ENCODE measurements at places on chromosomes 4 and X.
A peak's percentile ranks its signal among the peaks of the same experiment; 100 is the strongest.

GRCh38 chrX:135985157-135985972 is at the start of gene SLC9A6:
TSS of gene SLC9A6 (plus strand) at chrX:135985435. CDS start at chrX:135985659, 224 bp downstream.
- DNase-seq = no peak

GRCh38 chr4:184768296-184768695 is 34.4 kb upstream of the CENPU start:
- no peak for DNase-seq

GRCh38 chr4:44100456-44100855 is 348.2 kb downstream of the KCTD8 start:
- DNase-seq = peak; percentile 1

DNA sequence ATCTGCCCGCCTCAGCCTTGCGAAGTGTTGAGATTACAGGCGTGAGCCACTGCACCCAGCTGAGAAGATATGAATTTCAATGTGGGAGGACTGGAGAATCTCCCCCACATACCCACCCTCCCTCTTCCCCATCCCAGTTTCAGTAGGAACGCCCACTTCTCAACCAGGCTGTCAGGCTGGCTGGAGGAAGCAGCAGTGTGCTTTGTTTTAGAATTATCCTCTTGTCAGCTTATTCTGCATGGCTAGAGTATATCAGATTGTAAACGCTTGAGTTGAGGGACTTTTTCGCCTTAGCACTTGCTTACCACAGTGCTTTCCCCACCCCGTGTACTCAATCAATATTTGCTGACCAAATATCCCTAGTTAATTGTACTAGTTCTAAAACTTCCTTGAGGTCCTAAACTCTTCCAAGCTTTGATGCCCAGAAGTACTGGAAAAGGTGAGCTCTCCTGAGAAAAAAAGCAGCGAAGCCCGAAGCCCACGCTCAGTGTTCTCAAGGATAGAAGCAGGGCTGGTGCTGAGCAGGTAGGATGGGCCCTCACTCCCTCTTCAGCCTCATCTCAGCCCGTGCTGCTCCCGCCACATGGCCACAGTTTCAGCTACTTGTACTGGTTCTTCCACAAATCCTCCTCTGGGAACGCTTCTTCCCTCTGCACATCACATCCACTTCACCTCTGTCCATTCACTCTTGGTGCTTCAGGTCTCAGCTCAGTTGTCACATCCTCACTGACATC is 7.3 kb upstream of the ARHGAP10 start:
- no peak for DNase-seq

- DNase-seq = no peak
Measured at GRCh38 chrX:21802839-21803238, 36.6 kb upstream of the MBTPS2 start.

DNA sequence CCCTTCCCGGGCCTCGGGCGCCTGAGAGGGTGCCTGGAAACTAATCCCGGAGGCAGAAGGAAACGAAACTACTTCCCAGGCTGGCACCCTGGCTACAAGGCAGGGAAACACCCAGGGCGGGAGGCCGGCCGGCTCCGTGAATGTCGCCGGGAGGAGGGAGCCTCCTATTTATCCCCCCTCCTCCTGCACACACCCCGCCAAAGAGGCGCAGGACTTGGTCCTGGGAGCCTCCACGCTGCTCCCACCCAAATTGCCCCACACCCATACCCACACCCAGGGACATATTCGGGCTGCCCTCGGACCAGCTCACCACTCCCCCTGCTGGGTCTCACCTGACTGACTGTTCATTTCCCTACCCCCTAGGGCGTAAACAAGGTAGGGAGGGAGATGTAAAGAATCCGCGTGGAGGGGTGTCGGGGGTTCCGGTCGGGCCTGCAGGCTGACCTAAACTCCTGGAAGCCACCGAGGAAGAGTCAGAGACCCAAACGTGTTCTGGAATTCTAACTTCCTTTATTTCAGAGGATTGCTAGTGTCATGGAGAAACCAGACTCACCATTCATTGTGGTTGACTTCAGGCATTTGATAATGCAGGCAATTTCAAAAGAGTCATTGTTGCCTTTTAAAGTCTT is at the start of gene BTC:
Gene BTC, minus strand, starts transcription at position 142 of the 629 bp plus-strand sequence. CDS start 198 bp downstream, outside the sequence.
- no peak for DNase-seq

Data from pulmonary artery endothelial cell (primary cell).